ENCODE measurements at places on chromosomes 6 and 20.
A peak's percentile ranks its signal among the peaks of the same experiment; 100 is the strongest.

GRCh38 chr6:3163248-3163594 lies 5.9 kb upstream of the TUBB2A start:
- no peaks in the 10 kb centered on the region for H3K27me3 ChIP-seq
- H3K36me3 ChIP-seq, result peaks cover 12% of the 10 kb centered on the region
- peak overlapping the region; percentile 87 for H3K27ac ChIP-seq
- peak overlapping the region; percentile 83 for H3K4me3 ChIP-seq
- H3K4me1 ChIP-seq, result peaks cover 22% of the 10 kb centered on the region

DNA sequence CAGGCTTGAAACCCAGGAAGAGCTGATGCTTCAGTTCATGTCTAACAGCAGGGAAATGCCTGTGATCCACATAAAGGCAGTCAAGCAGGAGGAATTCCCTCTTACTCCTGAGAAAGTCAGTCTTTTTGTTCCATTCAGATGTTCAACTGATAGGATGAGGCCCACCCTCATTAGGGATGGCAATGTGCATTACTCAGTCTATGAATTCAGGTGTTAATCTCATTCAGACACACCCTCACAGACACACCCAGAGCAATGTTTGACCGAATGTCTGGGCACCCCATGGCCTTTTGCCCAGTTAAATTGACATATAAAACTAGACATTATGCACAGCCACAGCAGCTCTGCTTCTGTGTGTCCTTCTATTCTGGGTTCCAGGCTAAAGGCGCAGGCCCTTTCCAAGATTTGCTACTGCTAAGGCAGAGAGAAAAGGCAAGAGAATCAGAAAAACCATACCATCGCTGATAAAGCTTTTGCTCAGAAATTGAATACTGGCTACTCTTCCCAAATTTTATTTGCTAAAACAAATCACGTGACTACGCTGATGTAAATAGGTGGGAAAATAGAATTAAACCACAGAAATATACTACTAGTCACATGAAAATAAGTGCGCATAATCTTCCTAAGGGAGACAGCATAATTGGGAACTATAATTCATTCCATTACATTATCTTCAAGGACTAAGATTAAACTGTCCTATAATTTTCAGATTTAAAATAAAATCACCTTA lies 625.0 kb upstream of the MAN1A1 start:
- H3K36me3 ChIP-seq, result no peaks in the 10 kb centered on the region
- H3K4me3 ChIP-seq, result no peak overlapping the region
- H3K27me3 ChIP-seq, result no peaks in the 10 kb centered on the region
- H3K27ac ChIP-seq, result no peak overlapping the region
- DNase-seq, result no peak

DNA sequence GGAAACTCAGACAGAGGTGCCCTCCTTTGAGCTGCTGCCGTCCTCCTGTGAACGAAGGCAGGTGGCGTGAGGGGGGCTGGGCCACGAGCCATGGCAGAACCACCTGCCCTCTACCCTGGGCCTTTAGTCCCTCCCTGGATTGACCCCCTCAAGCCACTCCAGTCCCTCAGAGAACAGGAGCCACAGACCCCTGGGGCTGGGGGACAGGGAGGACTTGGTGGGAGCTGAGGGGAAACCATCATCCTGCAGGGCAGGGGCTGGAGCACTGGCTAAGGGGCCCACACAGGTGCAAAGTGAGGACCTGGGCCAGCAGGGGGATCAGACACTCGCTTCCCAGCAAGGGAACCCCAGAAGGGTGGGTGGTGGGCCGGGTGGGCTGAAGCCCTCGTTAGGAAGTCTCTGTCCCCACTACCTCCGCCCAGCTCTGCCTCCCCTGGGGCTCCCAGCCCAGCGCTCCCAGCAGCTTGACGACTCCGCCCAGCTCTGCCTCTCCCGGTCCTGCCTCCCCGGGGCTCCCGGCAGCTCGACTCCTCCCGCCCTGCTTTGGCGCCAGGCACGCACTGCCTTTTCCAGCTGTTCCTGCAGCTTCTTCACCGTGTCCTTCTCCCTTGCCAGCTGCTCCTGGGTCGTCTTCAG lies 44.4 kb downstream of the DSTN start:
- H3K36me3 ChIP-seq, result peaks cover 45% of the 10 kb centered on the region
- H3K27me3 ChIP-seq, result no peaks in the 10 kb centered on the region

DNA sequence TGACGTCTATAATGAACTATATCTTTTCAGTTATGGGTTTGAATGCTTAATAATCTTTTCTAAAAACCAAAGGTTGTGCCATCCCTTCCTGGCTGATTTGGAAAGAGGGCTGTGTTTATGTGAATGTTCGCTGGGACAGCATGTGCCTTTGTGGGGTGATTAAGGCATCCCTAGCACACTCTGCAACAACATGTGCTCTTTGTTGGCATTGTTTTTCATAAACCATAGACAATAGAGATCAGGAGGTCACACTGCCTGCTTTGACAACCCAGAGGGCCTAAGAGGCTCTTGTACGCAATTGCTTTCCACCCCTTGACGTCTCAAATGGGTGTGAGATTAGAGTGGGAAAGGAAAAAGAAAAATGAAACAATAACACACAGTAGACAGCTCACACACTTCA lies 116.0 kb downstream of the LRRC1 start:
- H3K36me3 ChIP-seq, result peaks cover 5% of the 10 kb centered on the region
- no peaks in the 10 kb centered on the region for H3K27me3 ChIP-seq
- H3K4me1 ChIP-seq, result no peaks in the 10 kb centered on the region
- H3K27ac ChIP-seq, result no peak overlapping the region

DNA sequence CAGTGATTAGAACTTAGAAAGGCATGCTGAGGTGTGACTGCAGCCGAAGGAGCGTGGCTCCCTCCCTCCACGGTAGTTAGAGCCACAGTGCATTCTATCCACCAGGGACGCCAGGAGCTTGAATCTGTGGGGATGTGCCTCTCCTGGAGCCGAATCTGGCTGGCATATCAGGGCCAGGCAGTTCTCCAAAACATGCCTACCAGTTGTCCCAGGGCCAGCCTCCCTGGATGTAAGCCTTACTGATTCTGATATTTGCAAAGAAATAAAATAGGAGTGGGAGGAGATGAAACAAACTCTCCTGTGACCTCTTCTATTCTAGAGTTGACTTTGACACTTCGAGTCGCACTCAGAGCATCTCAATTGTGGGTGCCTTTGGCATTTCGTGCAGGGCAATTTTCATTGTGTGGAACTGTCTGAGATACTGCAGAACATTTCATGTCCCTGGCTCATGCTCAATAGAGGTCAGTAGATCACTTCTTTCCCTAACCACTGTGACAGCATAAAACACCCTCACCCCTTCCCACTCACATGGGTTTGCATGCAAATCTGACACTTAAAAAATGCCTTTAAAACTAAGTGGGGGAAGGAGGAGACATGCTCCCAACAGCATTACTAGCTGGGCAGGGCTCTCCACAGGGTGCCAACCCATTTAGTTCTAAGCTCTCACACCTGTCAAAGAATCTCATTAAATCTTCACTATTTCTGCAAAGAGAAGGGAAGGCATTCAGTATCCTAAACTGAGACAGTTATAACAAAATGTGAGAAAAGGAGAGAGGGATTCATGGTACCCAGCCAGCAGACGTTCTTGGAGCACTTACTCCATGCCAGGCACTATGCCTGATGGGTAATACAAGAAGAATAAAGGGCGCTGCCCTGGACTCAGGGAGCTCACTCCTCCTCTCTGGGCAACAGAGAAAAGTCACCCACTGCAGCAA lies 378.9 kb downstream of the PREX1 start:
- peaks cover 38% of the 10 kb centered on the region for H3K27me3 ChIP-seq
- no peak overlapping the region for H3K4me3 ChIP-seq
- no peak for DNase-seq
- no peak overlapping the region for H3K27ac ChIP-seq

DNA sequence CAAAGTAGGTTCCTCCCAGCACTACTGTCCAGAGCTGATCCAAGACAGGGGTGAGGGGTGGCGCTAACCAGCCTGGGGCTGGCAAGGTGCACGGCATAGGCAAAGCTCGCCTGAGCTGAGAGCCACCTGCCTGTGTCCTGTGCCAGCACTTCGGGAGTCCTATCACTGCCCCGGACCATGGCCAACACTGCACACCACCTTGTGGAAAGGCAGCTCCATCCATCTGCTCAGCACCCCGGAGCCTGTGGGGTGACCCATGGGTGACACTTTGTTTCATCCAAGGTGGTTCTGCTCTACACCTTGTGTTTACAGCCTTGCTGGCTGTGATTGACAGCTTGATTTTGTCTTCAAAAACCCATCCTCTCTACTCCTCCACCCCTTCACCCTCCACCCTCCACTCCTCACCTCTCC lies 32.9 kb upstream of the GATA5 start:
- H3K27me3 ChIP-seq, result peaks cover 1% of the 10 kb centered on the region
- DNase-seq, result no peak
- no peaks in the 10 kb centered on the region for H3K36me3 ChIP-seq
- no peak overlapping the region for H3K27ac ChIP-seq

- peak overlapping the region; percentile 23 for H3K27ac ChIP-seq
- peaks cover 15% of the 10 kb centered on the region for H3K4me1 ChIP-seq
- no peaks in the 10 kb centered on the region for H3K27me3 ChIP-seq
- peaks cover 54% of the 10 kb centered on the region for H3K36me3 ChIP-seq
Measured at GRCh38 chr20:35854713-35855348, 83.0 kb downstream of the PHF20 start.

DNA sequence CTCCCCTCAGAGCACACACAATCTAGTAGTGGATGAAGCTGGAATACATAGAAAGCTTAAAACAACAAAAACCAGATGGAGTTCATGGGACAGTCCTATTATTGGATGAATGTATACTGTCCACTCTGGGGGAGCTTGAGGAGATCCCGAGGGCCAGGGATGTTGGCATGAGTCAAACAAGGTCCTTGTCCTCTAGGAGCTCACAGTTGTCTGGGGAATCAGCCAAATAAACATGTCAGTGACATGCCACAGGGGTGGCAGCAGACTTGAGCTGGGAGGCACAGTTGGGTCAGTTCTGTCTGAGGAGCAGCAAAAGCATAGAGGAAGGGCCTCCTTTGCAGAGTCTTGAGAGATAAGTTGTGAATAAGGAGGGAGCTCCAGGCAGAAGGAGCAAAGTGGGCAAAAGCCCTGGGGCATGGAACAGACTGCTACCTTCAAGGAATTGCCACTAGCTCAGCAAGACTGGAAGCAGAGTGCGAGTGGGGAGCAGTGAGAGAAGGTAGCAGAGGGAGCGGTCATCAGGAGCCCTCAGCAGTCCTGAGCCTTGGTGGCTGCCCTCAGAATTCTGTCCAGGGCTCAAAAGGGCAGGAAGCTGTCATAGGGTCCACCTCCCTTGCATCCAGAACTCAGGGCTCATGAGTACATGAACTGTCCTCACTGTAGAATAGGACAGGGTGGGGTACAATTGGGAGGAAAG lies 22.1 kb downstream of the L3MBTL1 start:
- DNase-seq, result no peak
- H3K4me3 ChIP-seq, result no peak overlapping the region
- H3K4me1 ChIP-seq, result no peaks in the 10 kb centered on the region
- no peaks in the 10 kb centered on the region for H3K27me3 ChIP-seq
- no peak overlapping the region for H3K27ac ChIP-seq
- no peaks in the 10 kb centered on the region for H3K36me3 ChIP-seq

DNA sequence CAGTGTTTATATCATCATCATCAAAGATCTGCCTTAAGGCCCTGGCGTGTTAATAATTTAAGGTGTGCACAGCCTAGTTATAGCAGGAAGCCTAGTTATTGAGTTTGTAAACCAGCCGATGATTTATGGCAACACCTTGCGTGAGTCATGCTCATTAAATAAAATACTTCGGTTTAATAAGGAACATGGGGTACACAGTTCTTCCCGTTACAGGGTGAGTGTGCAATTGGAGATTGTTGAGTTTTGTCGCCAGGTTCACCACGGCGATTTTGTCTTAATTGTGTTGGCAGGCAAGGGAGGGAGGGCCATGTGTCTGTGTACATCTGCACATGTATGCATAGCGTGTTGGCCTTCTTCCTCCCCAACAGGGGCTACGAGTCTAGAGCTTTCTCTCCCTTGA lies 104.0 kb downstream of the TFAP2A start:
- no peak overlapping the region for H3K4me3 ChIP-seq
- H3K27me3 ChIP-seq, result no peaks in the 10 kb centered on the region
- H3K36me3 ChIP-seq, result no peaks in the 10 kb centered on the region
- no peak overlapping the region for H3K27ac ChIP-seq
- H3K4me1 ChIP-seq, result no peaks in the 10 kb centered on the region
- DNase-seq, result no peak

GRCh38 chr6:41608443-41609151 lies 29.7 kb upstream of the MDFI start:
- no peak overlapping the region for H3K4me3 ChIP-seq
- no peak for DNase-seq
- H3K27me3 ChIP-seq, result peaks cover 29% of the 10 kb centered on the region
- no peak overlapping the region for H3K27ac ChIP-seq

DNA sequence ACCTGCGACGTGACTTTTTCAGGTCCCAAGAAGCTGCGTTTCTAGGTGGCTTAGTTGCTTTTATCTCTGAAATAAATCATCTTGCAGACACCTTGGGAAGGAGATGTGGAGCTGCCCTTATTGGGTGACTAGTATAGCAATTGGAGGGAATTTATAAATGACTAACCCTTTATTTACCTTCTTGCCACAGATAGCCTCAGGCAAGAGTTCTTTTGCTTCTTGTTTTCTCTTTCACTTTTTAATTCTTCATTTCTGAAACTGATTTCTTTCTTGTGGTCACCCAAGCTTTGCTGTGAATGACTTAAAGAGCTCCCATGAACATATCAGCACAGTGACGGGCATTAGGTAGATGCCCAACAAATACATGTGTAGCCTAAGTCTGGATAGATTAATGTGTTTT lies 3.0 kb downstream of the ADGRF4 start:
- no peak for DNase-seq
- no peak overlapping the region for H3K4me3 ChIP-seq
- H3K27me3 ChIP-seq, result peaks cover 11% of the 10 kb centered on the region
- no peaks in the 10 kb centered on the region for H3K4me1 ChIP-seq
- no peak overlapping the region for H3K27ac ChIP-seq

DNA sequence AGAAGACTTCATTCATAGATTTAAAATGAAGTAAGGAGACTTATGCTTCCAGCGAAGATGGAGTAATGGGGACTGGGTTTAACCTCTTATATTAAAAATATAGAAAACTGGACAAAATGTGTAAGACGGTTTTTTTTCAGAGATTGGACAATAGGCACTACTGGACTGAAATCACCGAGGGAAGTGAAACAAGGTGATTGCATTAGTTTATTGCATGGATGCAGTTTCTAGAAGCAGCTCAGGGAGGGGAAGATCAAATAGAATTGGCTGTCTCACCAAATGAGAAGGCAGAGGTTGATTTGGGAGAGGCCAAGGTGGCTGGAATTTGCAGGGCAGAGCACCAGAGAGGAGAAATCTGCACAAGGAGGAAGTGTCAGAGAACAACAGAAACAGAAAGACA lies 162.6 kb downstream of the DNAH8 start:
- peak overlapping the region; percentile 91 for H3K27ac ChIP-seq
- H3K4me1 ChIP-seq, result peaks cover 10% of the 10 kb centered on the region
- DNase-seq, result no peak
- no peak overlapping the region for H3K4me3 ChIP-seq
- no peaks in the 10 kb centered on the region for H3K27me3 ChIP-seq
- H3K36me3 ChIP-seq, result no peaks in the 10 kb centered on the region
